T-helper 2 cell (primary cell): ENCODE measurements at places on chromosomes 7 and 10.

GRCh38 chr7:143376396-143376795 is 4.7 kb upstream of the ZYX start:
- no peak for DNase-seq

GRCh38 chr10:19833170-19833824 is 17.1 kb downstream of the PLXDC2 start:
- no peak for DNase-seq

GRCh38 chr10:79182781-79183467 is 114.2 kb downstream of the ZMIZ1 start:
- DNase-seq, result no peak

GRCh38 chr7:127983804-127984332 is 47.4 kb downstream of the LRRC4 start:
- no peak for DNase-seq

DNA sequence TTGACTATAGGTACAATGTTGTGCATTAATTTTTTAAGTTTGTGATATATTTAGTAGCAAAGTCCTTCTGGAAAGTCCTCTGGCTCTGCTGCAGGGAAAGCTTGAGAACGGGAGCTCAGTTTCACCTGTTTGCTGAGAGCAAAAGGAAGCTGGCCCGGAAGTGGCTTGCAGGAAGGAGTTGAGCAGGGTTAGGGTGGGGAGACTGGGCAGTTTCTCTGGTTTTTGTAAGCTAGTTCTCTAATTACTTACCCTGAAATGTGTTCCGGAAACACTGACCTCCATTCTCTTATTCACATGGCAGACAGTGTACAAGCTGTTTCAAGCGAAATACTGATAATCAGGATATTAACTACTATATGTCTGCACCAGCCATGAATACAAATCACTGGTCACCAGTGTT is 22.3 kb downstream of the MAP3K8 start:
- DNase-seq, result no peak

DNA sequence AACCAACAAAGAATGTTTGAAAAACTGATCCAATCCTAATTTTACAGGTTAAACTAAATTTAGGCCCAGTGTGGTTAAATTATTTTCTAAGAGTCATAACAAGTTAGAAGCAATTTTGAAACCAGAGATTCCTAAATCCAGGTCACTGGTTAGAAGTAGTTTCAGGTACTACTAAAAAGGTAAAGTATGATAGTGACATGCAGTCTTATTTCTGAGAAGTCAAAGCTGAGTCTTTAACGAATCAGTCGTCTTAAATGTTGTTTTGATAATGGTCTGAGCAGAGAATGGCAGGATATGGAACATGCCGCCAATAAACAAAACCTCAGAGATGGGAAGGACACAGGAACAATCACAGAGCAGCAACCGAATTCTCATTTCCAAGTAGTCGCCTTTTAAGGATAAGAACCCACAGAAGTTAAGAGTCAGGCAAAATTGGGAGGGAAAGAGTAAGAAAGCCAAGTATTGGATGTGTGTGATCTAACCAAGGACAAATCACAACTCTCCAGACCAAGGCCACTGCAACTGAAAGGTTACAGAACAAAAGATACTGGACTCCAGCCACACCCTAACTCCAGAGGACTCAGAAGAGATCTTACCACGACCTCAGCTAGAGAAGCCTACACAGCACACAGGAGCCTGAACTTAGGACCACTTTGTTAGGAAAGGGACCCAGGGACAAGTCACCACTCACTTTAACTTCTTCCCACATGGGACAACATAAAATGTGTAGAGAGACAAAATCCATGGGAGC is 19.7 kb downstream of the TMEM243 start:
- DNase-seq, result no peak

- no peak for DNase-seq
These were observed 12.9 kb upstream of the DENND2A start for GRCh38 chr7:140653319-140654108.

GRCh38 chr10:81865581-81865980 is 9.4 kb upstream of the NRG3 start:
- DNase-seq, result no peak

- no peak for DNase-seq
These were observed 17.3 kb upstream of the GRIFIN start for GRCh38 chr7:2493205-2494164.

DNA sequence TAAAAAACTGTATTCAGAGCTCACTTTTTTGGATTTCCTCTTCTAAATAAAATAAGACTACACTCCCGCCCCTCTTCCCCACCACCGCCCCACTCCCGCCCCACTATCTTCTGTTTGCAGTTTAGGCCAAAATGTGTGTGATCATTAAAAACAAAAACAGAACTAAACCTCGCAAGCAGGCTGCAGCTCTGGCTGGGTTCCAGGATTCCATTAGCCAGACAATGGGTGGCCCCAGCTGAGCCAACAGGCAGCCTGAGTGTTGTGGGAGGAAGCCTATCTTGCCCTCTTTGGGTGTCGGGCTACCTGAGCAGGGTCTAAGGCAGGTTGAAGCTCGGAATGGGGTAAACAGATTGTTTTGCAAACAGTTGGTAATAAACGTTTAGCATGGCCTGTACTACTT is 41.7 kb downstream of the ARL4A start:
- DNase-seq, result no peak

DNA sequence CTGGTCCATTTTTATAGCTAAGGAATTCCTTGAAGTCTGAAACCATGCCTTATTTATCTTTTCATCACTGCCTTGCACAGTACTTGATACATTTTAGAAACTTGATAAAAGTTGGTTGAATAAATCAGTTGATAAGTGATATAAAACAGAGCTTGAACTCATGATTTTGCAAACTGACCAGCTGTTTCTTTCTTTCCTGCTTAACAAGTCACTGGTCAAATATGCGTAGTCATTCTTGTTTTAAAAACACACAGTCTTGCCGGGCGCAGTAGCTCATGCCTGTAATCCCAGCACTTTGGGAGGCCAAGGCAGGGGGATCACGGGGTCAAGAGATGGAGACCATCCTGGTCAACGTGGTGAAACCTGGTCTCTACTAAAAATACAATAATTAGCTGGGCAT is 6.3 kb downstream of the TPST1 start:
- DNase-seq, result no peak

GRCh38 chr10:36452851-36453250 is 672.5 kb upstream of the ANKRD30A start:
- no peak for DNase-seq

- DNase-seq, result no peak
These were observed 310.7 kb downstream of the CALN1 start for GRCh38 chr7:72101444-72101843.

DNA sequence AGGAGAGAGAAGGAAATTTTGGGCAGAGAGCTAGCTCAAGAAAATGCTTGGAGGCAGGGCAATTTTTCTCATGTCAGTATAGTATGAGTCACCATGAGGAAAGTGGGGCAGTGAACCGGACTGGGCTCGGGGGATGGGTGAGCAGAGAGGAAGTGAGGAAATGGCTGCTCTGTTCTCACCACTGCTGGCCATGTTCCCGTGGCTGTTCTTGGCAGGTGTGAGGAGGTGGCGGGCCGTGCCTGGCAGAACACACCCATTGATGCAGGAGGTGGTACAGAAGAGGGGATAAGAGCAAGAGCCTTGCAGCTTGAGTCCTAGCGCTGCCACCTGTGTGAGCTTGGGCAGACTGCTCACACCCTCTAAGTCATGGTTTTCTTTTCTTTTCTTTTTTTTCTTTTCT is 304.4 kb upstream of the LYZL1 start:
- DNase-seq, result no peak

DNA sequence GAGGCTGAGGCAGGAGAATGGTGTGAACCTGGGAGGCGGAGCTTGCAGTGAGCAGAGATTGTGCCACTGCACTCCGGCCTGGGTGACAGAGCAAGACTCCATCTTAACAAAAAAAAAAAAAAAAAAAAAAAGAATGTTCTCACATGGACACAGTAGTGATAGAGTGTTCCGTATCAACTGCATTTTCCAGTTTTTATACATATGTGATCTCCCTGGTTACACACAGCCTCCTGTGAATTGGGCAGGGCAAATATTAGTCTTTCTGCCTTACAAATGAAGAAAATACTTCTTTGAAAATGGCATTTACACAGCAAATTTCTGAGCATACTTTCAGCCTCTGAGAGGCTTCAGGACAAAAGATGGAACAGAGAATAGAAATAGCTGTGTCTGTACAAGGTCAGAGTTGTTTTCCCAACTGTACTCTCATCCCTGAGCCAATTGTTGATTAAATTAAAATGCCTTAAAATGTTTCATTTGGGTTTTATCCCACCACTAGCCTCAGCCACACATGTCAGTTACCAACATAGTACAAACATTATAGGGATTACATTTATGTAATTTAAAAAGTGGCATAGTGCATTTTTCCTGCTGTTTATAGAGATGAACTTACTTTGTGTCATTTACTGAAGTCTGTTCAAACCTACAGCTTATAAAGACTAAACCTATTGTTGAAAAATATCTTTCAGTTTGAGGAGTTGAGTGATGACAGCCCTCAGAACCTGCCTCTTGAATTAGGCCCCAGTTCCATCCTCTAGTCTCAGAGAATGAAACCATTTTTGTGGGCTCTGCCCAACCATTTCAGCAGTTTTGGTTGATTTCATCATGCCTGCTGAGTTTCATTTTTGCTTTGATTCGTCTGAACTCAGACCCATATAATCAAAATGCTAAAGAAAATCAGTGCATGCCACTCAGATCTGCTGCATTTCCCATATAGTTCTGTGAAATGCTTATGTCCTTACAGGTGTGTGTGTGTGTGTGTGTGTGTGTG is 609.4 kb upstream of the C7orf33 start:
- no peak for DNase-seq

- DNase-seq, result no peak
These were observed 20.6 kb upstream of the FKBP9 start for GRCh38 chr7:32936689-32937088.

DNA sequence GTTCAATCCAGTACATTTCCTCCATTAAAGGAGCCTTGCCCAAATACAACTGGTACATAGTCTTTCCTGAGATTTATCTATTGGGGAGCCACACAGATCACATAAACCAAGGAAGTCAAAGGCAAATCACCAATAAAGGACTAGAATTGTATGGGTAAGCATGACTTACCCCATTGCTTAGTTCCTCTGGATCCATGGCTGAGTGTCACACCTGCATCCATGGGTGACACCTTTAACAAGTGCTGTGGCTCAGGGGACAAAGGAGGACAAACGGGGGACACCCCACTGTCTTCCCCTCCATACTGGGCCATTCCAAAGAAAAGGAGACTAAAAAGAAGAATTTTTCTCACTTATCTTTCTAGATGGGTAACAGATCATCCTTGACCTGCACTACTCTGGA is 30.4 kb downstream of the ZNF92 start:
- no peak for DNase-seq

GRCh38 chr7:7157887-7158271 is 24.5 kb upstream of the C1GALT1 start:
- no peak for DNase-seq

DNA sequence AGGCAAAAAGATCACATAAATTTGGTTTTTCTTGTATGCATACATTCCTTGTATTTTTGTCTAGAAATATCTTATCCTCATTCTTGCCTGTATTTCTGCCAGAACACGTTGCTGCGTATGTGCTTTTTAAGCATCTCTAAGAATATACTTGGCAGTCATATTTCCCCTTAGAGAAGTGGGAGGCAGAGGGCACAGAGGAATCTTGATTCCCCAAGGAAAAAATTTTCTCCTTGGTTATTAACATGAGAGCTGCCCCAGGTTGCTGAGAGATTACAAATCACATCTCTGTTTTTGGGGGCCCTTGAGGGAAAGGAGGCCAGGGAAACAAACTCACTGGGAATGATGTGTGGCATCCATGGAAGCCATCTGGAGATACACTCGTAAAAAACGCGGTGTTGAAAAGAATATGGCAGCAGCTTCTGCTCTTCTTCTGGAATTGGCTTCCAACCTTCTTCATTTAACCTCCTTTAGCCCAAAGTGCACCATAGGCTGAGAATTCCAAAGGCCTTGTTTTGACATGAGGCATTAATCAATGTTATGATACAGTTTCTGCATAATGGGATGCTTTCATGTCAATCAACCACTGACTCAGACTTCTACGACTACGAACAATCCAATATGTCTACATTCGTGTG is 684.3 kb upstream of the SORCS1 start:
- DNase-seq, result no peak

DNA sequence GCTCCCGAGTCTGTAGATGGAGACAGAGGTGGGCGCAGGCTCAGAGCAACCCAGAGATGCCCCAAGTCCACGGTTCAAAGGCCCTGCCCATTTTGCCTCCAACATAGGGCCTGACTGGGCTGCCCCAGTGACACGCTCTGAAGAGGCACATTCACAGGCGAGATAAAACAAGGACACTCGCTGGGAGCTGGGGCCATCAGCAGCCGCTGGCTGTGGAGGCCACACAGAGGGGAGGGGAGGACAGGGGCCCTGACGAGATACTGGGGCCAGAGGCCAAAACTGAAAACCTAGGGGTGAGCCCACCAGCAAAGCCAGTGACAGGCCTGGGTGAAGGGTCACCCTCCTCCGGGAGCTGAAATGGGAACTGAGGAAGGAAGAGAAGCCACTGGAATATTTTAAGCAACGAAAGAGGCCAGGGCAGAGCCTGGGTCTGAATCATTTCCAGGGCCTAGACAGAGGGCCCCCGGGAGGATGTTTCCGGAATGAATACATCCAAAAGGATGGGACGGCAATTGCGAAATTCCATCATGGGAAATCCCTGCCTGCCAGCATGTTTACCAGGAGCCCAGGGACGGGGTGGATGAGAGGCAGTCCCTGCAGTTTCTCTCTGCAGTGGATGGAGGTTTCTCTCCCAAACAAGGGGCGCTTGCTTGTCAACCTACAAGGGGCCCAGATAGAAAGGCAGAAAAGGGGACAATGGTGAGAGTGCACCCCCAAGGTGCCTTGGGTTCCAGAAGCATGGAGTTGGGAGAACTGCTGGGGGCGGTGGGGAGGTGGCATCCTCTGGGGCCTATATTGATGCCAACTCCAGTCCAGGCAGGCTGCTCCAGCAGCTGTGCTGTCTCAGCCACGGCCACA is 29.0 kb upstream of the HSPA12A start:
- DNase-seq, result no peak

GRCh38 chr7:111931016-111931517 is 275.1 kb downstream of the DOCK4 start:
- DNase-seq, result no peak

DNA sequence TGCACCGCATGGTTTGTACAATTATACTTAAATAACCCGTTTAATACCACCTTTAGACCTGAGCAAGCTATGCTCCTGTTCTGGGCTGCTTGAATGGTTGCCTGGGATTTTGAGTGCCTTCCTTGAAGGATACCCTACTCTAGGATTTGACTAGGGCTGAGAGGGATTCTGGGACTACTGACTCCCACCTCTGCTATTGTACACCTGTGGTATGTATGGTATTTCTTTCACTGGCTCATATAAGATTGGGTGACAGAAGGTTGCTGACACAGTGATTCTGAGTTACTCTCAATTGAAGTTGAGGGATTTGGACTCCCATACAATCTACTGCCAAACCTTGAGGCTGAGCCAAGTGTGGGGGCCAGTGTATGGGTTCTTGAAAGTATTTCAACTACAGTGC is 494.4 kb upstream of the SEMA3D start:
- DNase-seq, result no peak

GRCh38 chr10:485776-486175 is 203.7 kb downstream of the DIP2C start:
- DNase-seq, result no peak

- DNase-seq, result no peak
These were observed 71.8 kb upstream of the GSDME start for GRCh38 chr7:24828891-24829661.

GRCh38 chr7:141416650-141417270 is 134.4 kb upstream of the AGK start:
- DNase-seq, result no peak

GRCh38 chr10:2121929-2122328 is 384.6 kb upstream of the ADARB2 start:
- DNase-seq, result no peak
